Activated CD4-positive, alpha-beta T cell treated with anti-CD3 and anti-CD28 coated beads, Interleukin-2, amount 50 U/mL, for 48 hours (primary cell): ENCODE measurements at places on chromosomes 3 and 15.

DNA sequence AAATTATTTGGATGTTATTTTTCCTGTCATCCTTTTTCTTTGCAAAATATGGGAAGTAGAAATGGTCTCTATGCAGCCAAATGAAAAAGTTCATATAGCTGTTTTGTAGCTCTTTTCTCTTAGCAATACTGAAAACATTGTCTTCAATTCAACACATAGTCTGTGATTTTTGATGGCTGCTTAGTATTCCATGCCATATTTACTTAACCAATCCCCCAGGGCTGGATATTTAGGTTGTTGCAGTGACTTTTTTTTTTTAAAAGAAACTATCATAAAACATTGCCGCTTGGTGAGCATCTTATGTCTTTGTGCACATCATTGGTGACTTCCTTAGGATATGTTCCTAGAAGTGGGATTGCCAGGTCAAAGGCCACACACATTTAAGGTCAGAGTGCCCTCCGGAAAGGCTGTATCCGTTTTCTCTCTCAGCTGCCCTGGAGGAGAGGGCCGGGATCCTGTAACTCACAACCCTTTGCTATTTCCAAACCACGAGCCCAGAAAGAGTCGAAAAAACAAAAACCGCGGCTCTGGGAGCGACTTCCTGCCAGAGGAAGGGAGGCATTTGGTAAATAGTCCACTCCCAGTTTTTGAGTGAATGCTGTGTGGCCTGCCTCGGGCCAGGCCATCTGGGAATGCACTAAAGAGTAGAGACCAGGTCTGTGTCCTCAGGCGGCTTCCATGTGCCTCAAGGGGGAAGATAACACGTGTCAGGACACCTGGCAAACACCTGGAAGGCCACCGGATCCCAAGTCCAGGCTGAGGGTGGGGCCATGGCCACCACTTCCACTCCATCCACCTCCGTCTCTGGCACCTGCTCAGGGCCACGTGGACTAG is 41.9 kb downstream of the SMAD6 start:
- DNase-seq, result no peak

GRCh38 chr3:182810574-182811268 is 17.4 kb downstream of the ATP11B start:
- DNase-seq, result no peak

GRCh38 chr3:95134693-95135413 is 1072.0 kb downstream of the NSUN3 start:
- no peak for DNase-seq

DNA sequence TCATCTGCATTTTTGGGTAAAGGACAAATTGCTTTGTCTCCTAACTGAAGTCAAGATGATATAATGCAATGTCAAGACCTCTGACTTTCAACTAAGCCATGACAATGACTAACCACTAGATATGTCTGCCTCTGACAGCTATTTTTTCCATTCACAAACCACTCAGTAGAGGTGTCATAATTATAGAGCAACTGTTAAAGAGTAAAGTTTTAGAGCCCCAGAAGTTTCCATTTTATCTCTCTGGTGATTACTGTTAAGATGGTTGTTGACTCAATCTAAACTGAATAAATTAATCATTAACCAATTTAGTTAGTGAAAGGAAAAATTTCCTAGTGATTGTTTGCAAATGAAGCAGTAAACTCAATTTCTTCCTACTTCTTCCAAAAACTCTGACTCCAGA is 779.9 kb downstream of the GRM7 start:
- DNase-seq, result no peak

- DNase-seq, result no peak
Observed at GRCh38 chr3:9298236-9298635, 48.8 kb upstream of the SRGAP3 start.

GRCh38 chr3:46900007-46900292 is 22.4 kb downstream of the PTH1R start:
- DNase-seq, result no peak

GRCh38 chr3:171511450-171511849 is 51.2 kb upstream of the TNIK start:
- no peak for DNase-seq

- DNase-seq, result no peak
Observed at GRCh38 chr15:66006986-66007385, 137.7 kb downstream of the RAB11A start.

DNA sequence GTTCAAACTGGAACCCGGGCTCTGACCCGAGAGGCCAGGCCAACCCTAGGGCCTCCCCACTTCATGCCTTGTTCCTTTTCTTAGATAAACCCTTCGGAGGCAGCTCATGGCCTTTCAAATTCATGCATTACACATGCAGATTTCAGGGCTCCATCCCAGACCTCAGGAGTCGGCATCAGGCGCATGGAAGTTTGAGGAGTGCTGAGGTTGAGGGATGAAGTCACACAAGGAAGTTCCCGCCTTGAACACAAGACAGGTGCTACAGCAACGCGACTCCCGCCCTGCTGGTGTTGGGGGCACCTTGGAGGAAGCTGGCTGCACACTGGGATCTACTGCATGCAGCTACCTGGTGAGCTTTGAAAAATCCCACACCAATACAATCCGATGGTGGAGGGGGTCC is 245.2 kb upstream of the LYSMD4 start:
- DNase-seq, result no peak

DNA sequence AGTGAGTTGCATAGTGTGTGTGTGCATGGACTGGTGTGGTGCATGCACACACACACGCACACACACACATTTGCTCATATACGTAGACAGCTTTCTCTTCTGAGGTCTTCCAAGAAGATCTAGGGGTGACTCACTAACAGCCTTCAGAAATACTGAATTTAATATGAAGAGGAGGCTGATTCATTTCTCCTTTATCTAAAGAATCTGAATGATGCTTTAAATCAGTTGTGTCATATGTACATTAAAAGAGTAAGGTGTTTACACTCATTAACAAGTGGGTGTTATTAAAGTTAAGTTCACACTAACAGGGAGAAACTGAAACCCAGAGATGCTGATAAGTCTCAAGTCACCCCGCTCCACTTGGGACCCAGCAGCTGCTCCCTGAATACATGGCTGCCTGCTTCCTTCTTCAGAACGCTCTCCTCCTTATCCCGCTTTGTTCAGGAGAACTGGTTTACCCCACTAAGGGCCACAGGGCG is 22.0 kb downstream of the TMPRSS7 start:
- DNase-seq, result peak; percentile 31

GRCh38 chr3:111954228-111954990 is 24.4 kb upstream of the ABHD10 start:
- DNase-seq, result no peak

GRCh38 chr15:68875377-68876116 is 54.8 kb upstream of the SPESP1 start:
- DNase-seq, result peak; percentile 95

GRCh38 chr3:171274222-171274621 is 186.0 kb downstream of the TNIK start:
- no peak for DNase-seq

DNA sequence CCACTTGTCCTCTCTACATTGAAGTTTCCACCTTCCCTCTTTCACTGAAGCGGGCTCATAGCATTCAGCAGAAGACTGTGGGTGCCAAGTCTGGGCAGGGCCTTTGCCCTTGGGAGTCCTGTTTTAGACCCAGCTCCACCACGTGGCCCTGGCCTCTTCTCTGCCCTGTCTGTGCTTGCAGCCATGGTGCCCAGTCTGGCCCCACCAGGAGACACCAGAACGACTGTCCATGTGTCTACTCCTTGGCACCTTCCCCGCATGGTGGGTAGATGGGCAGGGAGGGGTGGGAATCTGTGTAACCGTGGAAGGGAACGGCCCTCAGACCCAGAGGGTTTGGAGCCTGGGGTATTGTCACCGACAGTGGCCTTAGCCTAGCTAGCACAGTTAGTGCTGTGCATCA is 17.9 kb upstream of the EMC3 start:
- DNase-seq, result no peak

DNA sequence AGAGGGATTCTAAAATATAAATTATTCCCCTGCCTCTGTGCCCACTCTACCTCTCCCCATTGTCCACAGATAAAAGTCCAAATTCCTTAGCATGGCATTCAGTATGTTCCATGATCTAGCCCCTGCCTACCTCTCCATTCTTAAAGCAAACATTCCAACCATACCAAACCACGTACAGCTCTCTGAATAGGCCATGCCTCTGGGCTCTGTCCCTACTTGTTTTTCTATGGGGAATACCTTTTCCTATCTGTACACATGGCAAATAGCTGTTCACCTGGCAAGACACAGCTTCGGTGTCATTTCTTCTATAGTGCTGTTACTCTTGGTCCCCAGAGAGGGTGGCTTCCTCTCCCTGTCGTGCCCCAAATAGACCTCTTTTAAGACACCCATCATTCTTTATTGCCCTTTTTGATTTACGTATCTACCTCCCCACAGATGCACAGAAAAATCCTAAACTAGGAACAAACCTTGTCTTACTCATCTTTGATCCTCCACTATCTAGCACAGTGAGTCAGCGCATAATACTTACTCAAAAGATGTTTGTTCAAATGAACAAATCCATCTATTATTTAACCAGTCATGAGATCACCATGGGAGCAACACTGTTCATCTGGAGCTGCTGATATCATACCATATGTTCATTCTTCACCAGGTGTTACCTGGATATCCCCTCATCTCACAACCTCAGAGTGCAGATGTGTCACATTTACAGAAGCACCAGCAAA is 329.8 kb downstream of the THSD4 start:
- DNase-seq, result no peak

DNA sequence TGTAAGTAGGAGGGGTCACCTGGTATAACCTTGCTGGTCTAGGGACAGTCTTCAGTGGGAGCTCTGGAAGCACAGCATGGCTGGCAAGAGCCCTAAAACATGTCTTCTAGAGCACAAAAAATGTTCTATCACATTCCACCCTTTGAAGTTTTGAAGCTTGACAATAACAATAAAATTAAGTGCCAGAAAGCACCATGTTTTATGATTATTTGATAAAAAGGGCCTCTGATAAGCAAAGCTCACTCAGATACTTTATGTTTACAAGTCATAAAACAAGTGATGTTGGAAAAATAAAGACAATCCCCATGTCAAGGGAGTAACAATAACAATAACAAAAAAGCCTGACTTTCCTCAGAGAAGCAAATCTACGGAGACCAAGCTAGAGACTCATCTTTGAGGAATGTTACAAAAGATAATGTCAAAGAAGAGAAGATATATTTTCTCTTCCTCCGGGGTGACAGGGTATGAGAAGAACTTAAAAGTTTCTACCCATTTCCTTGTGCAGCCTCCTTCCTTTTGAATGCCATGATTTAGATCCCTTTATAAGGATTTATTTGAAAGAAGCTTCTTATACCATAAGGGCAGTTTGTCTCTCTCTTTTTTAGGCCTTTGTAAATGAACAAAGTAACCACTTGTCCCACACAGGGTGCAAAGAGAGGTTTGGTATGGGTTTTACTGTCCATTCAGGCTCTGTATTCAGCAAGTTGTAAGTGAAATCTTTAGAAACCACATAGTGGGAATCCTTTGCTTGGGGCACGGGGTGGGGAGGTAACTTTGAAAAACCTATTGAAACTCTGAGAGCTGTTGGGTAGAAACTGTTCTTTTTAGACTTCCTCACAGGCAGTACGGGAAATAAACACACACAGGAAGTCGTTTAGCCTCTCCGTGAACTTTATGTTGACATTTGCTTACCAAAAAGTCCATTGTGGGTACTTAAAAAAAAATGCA is 109.6 kb upstream of the RBMS3 start:
- DNase-seq, result no peak

- DNase-seq, result no peak
Observed at GRCh38 chr3:155032918-155033317, 47.2 kb upstream of the MME start.

DNA sequence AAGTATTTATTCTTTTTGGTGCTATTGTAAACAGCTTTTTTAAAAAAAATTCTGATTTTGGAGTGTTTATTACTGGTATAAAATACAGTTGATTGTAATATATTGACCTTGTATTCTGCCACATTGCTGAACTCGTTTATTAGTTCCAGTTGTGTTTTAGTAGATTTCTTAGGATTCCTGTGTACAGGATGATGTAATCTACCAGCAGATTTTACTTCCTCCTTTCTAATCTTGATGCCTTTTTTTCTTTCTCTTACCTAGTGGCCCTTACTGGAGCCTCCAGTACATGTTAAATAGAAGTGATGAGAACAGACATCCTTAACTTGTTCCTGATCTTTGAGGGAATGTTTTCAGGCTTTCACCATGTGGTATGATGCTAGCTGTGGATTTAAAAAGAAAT is 70.4 kb upstream of the KY start:
- no peak for DNase-seq

GRCh38 chr3:157409516-157409915 is 27.1 kb upstream of the PTX3 start:
- no peak for DNase-seq

GRCh38 chr3:153023896-153024295 is 138.1 kb upstream of the RAP2B start:
- DNase-seq, result no peak

DNA sequence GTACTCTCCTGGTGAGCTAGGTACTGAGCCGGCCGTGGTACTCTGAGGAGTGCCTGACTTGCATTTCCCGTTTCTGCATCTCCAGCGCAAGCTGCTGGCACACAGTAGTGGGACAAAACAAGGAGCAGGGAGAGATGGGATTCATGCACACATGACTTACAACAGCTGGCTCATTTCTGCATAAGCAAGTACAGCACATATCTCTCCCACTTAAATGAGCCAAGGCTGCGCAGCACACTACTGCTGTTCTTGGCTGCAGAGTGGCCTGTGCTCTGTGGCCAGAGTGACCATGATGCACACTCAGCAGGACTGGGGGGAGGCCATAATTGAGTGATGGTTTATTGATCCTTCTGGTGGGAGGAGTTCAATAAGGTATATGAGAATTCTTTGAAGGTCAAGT is 59.2 kb upstream of the ABHD17C start:
- no peak for DNase-seq

- DNase-seq, result no peak
Observed at GRCh38 chr15:94670438-94671034, 439.2 kb downstream of the MCTP2 start.

DNA sequence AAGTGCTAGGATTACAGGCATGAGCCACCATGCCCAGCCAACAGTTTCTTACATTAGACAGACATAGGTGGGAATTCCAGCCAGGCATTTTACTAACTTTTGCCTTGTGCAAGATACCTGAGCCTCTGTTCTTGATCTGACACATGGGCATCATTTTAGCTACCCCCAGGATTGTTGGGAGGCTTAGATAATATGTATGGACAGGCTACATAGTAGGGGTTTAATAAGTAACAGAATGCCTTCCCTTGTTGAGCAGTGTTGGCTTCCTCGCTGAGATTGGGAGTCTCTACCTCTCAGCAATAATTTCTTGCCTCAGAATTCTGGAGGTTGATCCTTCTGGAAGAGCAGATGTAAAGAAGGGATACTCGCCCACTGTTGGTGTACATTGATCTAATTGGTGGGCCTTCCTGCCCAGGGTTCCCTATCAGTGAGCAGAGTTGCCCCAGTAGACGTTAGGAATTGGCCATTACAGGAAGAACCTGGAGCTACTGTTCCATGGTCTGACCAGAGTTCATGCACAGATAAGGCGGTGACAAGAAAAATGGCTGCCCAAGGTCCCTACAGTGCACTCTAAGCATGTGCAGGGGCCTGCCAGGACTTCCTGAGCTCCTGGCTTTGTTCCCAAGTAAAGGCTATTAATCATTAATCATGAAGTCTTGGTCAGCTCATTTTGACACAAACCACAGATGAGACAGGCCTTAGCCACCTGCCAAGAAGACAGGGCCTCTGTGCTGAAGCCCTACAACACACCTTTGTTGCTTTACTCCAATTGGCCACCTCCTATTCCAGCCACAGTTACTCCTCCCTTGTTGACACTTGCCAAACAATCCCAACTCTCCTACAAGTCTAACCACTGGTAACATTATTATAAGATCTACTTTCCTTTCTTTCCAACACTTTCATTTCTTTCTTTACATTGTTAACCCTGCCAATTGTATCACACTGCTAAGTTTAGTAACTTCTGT is 5.0 kb upstream of the IL17RE start:
- DNase-seq, result no peak

GRCh38 chr15:85993116-85993515 is 86.6 kb upstream of the AGBL1 start:
- no peak for DNase-seq
